ENCODE measurements at places on chromosomes 7 and 10.

- no peak for DNase-seq
Measured at GRCh38 chr10:48192881-48193450, 81.5 kb downstream of the FRMPD2 start.

DNA sequence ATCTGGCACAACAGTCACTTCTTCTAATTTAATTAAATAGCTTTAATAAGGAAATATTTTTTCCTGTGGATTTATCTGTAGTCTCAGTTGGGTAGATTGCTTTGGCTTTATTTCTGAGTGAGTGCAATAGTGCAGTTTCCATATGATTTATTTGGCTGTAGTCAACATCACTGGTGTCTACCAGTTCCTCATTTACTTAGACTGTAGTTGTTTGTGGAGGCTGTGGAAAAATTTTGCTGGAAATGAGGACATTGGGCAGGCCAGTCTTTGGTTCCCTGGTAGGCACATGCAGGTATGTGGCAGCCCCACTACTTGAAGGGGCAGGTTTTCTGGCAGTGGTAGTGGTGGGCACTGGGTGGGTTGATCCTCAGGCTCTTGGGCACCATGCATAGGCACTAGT, 15.5 kb downstream of the TAS2R40 start:
- no peak for DNase-seq

DNA sequence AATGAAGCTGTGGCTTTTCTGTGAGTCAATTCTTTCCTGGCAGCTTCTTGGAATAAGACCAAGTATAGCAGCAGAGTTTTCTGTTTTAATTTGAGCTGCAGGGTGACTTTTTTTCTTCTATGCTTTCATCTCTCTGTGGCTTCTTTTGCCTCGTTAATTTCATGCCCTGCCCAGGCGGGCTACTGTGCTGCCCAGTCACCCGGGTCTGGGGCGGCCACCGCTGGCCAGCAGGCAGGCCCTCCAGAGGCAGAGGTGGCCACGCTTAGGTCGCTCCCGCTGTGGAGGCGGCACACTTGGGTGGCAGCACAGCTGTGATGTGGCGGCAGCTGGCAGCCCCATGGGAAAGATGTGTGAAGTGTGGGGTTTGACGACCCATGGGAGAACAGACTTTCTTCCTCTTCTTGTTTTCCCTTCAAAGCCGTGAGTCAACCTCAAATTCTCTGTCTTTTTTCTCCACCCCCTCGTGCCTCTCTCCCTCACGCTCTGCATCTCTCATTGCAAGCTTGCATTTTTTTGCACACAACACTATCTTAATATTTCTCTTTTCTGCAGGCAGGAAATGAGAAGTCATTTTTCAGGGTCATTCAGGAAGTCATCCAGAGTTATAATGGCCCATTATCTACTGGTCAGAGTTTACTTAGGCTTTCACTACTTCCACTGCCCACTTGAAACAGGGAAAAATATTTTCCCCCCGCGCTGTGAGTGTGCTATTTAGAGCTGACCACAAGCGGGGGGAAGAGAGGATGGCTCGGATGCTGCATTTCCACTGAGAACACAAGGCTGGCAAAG, 67.8 kb downstream of the EGFR start:
- DNase-seq: no peak

DNA sequence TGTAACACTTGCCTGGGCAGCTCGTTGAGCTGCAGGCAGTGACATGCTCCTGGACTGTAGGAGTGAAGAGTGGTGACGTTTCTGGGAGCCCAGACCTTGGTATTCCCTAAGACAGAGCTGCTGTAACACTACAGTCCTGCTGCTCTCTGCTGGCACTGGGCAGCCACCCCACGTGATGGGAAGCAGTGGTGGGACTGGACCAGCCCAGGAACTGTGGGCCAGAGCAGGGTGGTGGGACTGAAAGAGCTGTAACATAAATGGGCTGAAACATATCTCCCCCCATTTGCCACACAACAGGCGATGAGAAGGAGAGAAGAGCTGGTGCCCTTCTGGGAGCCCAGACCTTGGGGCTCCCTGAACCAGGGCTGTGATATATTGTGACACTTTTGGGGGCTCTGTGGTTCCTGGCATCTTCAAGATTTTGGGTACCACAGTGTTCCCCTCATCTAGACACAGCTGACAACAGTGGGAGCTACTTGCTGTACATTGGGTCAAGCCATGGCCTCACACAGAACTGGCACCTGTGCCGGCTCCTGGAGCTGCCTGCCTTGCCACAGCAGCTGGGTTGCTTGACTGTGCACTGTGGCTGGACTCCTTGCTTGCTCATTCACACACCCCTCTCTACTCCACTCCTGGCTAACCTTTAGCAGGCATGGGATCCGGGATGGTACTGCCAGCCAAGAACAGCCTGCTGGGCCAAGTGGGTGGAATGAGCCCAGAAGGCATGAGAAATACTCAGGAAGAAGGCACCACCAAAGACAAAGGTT, 161.3 kb upstream of the PCDH15 start:
- DNase-seq: no peak

DNA sequence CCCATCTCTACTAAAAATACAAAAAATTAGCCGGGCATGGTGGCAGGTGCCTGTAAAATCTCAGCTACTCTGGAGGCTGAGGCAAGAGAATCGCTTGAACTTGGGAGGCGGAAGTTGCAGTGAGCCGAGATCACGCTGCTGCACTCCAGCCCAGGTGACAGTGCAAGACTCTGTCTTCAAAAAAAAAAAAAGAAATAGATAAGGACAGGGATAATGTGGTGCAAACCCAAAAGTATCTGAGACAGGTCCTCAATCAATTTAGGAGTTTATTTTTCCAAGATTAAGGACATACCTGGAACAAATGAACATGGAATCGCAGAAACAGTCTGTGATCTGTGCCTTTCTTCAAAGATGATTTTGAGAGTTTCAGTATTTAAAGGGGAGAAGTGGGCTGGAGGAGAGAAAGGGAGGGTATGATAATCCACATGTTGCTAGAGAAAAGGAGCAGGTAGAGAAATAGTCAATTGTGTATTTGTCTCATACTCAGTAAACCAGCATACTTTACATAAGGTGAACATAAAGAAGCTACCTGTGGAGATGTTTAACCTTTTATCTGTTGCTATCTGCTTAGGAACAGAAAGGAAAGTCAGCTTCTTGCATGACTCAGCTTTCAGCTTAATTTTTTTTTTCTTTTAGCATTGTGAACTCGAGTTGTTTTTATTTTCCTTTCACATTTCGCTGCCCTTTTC, 4.9 kb upstream of the MTPN start:
- no peak for DNase-seq

- no peak for DNase-seq
Measured at GRCh38 chr10:61793760-61794703, 107.5 kb upstream of the ARID5B start.

DNA sequence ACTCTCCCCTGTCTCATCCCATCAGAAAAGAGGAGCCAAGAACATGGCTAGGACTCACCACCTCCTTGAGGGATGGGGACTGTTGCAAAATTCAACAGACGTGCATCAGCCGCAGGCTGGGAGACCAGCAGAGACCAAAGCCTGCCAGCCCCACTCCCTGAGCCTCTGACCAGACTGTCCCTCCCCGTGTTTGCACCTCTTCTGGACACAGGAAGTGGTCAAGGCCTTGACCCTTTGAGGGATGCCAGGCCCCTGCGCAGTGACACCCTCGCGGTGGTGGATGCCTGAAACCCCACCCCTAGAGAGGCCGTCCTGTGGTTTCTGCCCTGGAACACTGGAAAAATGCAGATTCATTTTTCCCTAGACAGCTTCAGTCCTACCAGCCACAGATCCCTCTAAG, 128.4 kb upstream of the TCF7L2 start:
- no peak for DNase-seq

DNA sequence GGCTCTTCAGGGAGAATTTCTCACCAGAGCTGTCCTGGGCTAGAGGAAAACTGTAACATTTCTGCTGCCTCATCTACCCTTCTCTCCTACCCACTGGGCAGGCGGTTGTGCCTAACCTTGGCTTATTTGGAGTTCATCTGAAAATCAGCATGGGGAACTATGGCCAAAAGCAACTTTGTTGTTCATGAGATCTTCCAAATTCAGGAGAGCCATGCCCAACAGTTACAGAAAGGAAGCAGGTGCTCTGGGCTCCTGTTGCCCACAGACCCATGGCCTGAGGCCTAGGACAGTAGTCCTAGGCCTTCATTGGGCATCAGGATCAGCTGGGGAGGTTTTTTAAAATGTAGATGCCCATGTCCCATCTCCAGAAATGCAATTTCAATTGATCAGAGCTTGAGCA, 85.2 kb downstream of the GRID1 start:
- DNase-seq: no peak

- DNase-seq: no peak
Measured at GRCh38 chr7:99308461-99309074, 17.1 kb upstream of the ARPC1A start.

- no peak for DNase-seq
Measured at GRCh38 chr7:47170516-47170915, 411.4 kb downstream of the TNS3 start.

GRCh38 chr7:22295402-22296264, 61.3 kb downstream of the RAPGEF5 start:
- no peak for DNase-seq

GRCh38 chr7:146636581-146636980, 520.0 kb downstream of the CNTNAP2 start:
- no peak for DNase-seq

DNA sequence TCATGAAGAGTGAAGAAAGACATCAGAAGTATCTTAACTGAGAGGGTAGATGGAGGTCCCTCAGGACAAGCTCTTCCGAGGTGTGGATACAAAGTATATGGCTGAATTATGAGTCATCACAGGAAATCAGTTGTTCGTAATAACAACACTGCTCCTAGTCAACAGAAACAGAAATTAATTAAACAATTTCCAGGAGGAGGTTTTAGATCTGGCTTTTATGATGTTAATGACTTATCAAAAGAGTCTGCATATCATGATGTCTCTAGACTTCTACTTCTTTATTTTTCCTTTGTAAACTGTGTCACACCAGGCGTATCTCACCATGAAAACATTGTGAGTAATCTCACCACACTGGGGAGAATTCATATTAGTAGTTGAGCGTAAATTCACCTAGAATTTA, 31.2 kb downstream of the OSBPL3 start:
- DNase-seq: no peak

DNA sequence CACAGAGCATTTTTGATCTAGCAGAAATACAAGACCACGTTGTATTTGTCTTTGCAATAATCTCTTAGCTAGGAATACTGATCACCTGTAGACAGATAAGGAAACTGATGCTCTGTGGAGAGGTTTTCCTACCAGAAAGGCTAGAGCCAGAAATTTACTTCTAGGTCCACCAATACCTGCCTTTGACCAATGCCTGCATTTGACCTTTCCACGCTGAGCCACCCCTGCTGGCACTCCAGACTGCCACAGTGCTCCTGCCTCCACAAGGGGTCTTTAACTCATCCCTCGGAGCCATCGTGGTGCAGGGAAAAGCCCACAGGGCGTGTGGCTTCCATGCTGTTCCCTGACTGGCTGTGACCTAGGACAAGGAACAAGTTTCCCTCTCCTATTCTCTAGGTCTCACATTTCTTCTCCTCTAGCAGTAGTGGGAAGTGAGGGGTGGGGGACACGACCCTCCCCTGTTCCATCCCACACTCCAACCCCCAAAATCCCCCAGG, 1.5 kb upstream of the ELN start:
- DNase-seq: no peak

GRCh38 chr7:128110641-128111364, 79.6 kb upstream of the LRRC4 start:
- no peak for DNase-seq

GRCh38 chr7:1412322-1413261, 46.7 kb downstream of the MICALL2 start:
- DNase-seq: peak; percentile 56

- DNase-seq: no peak
Measured at GRCh38 chr7:26034391-26034790, 117.6 kb upstream of the NFE2L3 start.
